IgD-negative memory B cell (primary cell): ENCODE measurements at places on chromosomes 12 and 14. TPM values are rescaled to one million over a fixed set of nuclear protein-coding genes. Genes with fewer than 3 reads are reported as not detected.

Gene TRHDE
- not detected for polyA plus RNA-seq

Gene TIGAR
- 5.2 TPM for polyA plus RNA-seq

Gene CCDC59
- 109 TPM for polyA plus RNA-seq

Gene RPL10L
- polyA plus RNA-seq, result not detected

Gene BIN2
- polyA plus RNA-seq, result 93.8 TPM

Gene OR4K5
- polyA plus RNA-seq, result not detected

Gene LRRK2
- 6.8 TPM for polyA plus RNA-seq

Gene MAP3K9
- 5.3 TPM for polyA plus RNA-seq

Gene KIAA0586
- 17.5 TPM for polyA plus RNA-seq

Gene TPPP2
- not detected for polyA plus RNA-seq

Gene YLPM1
- 15.6 TPM for polyA plus RNA-seq

Gene HHIPL1
- 0.24 TPM for polyA plus RNA-seq

Gene DERA
- 29.9 TPM for polyA plus RNA-seq

Gene GALNT8
- polyA plus RNA-seq, result 0.48 TPM

Gene KRT74
- polyA plus RNA-seq, result not detected

Gene A2M
- not detected for polyA plus RNA-seq

Gene MAPK1IP1L
- polyA plus RNA-seq, result 119 TPM

Gene ZDHHC22
- not detected for polyA plus RNA-seq

Gene PCBP2
- 111 TPM for polyA plus RNA-seq

Gene SART3
- polyA plus RNA-seq, result 51.9 TPM

Gene SPTB
- polyA plus RNA-seq, result 0.06 TPM

Gene OR4K14
- polyA plus RNA-seq, result not detected

Gene IL23A
- 12.4 TPM for polyA plus RNA-seq

Gene PTGER2
- 2.8 TPM for polyA plus RNA-seq

Gene FLRT2
- polyA plus RNA-seq, result not detected

Gene DLK1
- polyA plus RNA-seq, result not detected

Gene RNF212B
- not detected for polyA plus RNA-seq

Gene APOLD1
- 0.23 TPM for polyA plus RNA-seq

Gene AQP5
- not detected for polyA plus RNA-seq

Gene ABCC9
- not detected for polyA plus RNA-seq

Gene GXYLT1
- 5.1 TPM for polyA plus RNA-seq

Gene JPH4
- 0.15 TPM for polyA plus RNA-seq

Gene DNAJC22
- polyA plus RNA-seq, result not detected

Gene IAPP
- not detected for polyA plus RNA-seq

Gene EID3
- polyA plus RNA-seq, result 4.9 TPM

Gene AMHR2
- polyA plus RNA-seq, result not detected

Gene THTPA
- 18.1 TPM for polyA plus RNA-seq

Gene AKAP5
- polyA plus RNA-seq, result 0.66 TPM

Gene TOGARAM1
- 11.0 TPM for polyA plus RNA-seq
